ENCODE measurements at places on chromosomes 6 and 20.

- DNase-seq: no peak
Observed at GRCh38 chr6:70508953-70509352, 57.8 kb upstream of the SDHAF4 start.

DNA sequence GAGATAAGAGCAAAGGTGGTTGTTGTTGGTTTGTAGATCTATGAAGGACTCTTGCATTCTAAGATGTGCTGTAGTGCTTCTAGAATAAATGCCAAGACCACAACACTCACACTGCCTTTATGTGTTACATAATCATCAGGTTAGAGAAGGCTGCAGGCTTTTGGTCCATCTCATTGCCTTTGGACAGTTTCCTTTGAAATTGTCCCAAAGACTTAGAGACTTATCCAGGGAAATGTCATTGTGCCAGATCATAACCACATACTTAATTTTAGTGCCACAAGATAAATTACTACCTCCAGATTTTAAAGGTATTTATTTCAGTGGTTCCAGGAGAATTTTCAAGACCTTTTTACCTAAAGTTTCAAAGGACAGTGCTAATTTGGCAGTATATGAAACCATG, 666.6 kb upstream of the CITED2 start:
- no peak for DNase-seq

DNA sequence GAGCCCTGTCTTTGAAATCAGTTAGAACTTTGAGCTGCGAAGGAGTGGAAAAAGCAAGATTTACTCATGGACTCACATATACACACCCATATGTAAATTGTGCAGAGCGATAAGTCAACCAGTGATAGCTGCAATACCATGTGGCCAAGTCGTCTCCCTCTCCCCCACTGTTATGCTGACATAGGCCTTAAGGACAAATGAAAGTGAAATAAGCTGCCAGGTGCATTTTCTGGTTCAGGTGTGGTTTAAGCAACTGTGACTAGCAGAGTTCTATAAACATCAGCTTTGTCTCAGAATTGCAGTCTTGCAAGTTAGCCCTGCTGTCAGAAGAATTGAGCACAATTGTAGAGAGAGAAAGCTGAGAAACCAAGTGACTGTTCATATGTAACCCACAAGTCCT, 9.6 kb downstream of the FAM83B start:
- no peak for DNase-seq

DNA sequence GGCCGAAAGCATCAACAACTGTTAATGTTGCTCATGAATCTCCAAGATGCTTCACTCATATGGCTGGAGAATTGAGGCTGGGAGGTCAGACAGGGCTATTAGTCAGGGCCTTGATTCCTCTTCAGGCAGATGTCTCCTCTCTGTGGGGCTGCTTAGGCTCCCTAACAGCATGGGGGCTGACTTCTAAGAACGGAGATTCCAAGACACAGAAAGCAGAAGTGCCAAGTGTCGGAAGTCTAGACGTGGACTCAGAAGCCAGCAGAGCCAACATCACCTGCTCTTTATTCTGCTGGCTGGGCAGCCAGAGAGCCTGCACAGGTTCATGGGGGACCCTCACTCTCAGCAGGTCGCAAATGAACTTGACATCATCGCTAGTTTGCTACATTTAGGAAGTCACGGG, 279.8 kb downstream of the CDH26 start:
- DNase-seq: no peak

- no peak for DNase-seq
Observed at GRCh38 chr6:87706187-87706966, 4.3 kb upstream of the AKIRIN2 start.

- DNase-seq: no peak
Observed at GRCh38 chr20:10510216-10510615, 75.1 kb downstream of the SLX4IP start.

DNA sequence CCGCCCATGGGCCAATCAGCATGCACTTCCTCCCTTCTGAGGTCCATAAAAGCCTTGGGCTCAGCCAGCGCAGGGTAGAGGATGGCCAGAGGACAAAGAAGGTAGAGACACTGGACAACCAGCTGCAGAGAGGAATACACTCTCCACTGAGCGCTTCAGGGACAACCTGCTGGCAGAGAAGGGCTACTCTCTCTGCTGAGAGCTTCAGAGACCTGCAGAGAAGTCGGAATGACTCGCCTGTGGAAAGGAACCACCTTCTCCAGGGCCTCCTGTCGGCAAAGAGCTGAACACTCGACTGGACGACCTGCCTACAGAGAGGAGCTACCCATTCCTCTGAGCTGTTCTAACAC, 31.4 kb upstream of the SLA2 start:
- DNase-seq: no peak

DNA sequence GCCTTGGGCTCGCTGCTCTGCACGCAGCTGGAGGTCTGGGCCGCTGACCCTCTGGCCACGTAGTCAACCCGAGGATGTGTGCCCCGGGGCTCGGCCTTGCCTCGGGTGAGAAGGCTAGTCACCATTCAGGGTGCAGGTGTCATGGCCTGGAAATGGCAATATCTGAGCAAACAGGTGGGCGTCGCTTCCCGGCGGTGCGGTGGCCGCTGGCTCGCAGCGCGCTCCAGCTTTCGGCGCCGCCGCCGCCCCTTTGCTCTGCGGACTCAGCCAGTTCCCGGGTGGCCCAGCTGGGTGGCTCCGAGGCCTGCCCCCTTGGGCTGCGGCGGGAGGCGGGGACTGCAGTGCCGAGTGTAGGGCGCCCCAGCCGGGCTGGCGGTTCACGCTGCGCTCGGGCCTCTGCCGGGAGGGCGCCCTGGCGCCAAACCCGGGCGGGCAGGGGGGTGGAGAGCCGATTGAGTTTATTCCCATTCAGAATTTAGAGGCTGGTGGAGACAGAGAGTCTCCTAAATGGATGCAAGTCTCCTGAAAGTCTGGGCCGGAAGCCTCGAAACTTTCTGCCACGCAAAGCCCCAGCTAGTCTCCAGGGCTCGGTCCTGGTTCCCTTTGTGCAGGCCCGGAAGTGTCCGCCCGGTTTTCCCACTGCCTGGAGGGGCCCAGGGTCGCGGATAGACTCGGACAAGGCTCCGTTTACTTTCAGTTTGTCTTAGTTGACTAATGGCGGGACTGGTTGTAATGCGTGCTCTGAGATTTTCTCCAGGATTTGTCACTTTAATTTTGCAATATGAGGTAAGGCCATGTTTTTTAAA, 11.3 kb upstream of the TFAP2A start:
- DNase-seq: peak; percentile 82

- DNase-seq: no peak
Observed at GRCh38 chr20:227439-228105, 514 bp downstream of the DEFB129 start.

- DNase-seq: no peak
Observed at GRCh38 chr6:112764377-112764776, 417.2 kb downstream of the RFPL4B start.

GRCh38 chr6:22240025-22240424, 56.8 kb downstream of the PRL start:
- no peak for DNase-seq
